ENCODE measurements at places on chromosomes 12 and 14.

- DNase-seq = no peak
These were observed 9.1 kb downstream of the MEG3 start for GRCh38 chr14:100834794-100835547.

- DNase-seq = no peak
These were observed 46.9 kb upstream of the IGF1 start for GRCh38 chr12:102527171-102527720.

GRCh38 chr14:49427117-49427516 is 159.1 kb downstream of the RPS29 start:
- DNase-seq = no peak

- no peak for DNase-seq
These were observed 251.3 kb downstream of the ALX1 start for GRCh38 chr12:85531341-85531740.

- DNase-seq = no peak
These were observed 43.4 kb downstream of the SH2B3 start for GRCh38 chr12:111448846-111449790.

- DNase-seq = no peak
These were observed 52.2 kb upstream of the CFL2 start for GRCh38 chr14:34766606-34767005.

DNA sequence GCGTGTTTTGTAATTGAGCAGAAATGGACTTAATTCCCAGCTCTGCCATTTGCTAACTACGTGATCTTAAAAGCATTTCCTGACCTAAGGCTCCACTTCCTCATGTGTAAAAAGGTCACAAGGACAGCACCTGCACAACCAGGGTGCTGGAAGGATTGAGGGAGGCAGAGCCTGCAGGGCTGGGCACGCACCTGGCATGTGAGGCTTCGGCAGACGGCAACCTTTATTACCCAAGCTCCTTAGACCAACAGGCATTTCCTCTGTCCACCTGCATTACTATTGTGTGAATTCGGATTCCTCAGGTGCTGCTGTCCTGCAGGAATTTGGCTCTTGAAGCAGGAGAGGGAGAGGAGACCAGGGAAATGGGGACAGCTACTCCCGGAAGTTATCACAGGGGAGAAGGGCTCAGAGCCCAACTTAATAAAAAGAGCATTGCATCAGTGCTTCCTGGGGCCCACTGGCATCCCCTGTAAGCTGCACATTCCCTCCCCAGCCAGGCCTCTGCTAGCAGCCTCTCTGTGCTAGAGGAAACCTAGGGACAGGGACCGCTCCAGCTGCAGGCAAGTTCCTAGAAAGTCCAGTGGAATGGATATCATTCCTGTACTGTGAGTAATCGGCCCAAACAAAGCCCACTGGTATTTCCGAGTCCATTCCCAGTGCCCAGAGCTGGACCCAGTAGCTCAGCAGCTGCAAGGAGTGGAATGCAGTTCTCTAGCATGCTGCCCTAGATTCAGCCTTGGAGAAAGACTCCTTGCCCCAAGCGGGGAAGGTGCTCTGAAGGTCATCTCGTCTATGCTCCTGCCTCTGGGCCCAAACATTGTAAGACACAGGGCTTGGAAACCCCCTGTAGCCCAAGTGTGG is 157.1 kb upstream of the CCND2 start:
- DNase-seq = no peak

DNA sequence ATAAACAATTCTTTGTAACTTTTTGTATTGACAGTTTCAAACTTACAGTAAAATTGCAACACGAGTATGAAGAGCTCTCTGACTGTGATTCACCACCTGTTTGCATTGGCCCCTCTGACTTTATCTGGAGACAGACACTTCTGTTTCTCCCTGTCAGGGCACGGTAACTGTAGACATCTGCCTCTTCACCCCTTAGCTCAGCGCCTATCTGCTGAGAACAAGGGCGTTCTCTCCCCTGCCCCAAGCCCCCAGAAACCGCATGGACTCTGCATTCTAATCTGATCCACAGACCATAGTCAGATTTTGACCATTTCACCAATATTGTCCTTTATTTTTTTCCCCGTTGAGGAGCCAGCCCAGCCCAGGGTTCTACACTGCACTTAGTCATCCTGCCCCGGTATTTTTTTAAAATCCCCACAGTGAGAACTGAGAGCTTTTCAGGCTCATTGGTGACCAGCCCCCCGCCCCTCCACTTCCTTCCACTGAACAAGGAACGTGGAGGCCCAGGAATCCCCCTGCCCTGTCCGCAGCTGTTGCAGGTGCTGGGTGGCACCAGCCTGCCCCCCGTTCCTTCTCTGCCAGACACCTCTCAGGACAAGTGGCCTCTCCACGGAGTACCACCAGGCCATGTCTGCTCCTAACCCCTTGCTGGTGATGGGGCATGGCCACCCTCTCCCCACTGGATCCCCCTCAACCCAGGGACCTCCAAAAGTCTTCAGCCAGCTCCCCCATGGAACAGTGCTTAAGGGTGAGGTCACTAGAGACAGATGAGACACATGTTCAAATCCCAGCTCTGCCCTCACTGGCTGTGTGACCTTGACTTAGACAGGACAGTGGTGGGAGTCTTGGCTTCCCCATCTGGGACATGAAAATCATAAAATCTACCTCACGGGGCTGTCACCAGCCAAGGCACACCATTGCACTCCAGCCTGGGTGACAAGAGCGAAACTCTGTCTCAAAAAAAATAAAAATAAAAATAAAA is 11.2 kb downstream of the RHOF start:
- DNase-seq = no peak

- DNase-seq = no peak
These were observed 147.4 kb downstream of the SLC38A4 start for GRCh38 chr12:46678426-46678825.

- no peak for DNase-seq
These were observed 174.3 kb downstream of the ACSS3 start for GRCh38 chr12:81252228-81252627.

- no peak for DNase-seq
These were observed 80.9 kb downstream of the PDZRN4 start for GRCh38 chr12:41269056-41269455.

- no peak for DNase-seq
These were observed 10.4 kb downstream of the PAX9 start for GRCh38 chr14:36672095-36672494.

GRCh38 chr12:71627438-71628002 is 36.1 kb downstream of the ZFC3H1 start:
- no peak for DNase-seq

DNA sequence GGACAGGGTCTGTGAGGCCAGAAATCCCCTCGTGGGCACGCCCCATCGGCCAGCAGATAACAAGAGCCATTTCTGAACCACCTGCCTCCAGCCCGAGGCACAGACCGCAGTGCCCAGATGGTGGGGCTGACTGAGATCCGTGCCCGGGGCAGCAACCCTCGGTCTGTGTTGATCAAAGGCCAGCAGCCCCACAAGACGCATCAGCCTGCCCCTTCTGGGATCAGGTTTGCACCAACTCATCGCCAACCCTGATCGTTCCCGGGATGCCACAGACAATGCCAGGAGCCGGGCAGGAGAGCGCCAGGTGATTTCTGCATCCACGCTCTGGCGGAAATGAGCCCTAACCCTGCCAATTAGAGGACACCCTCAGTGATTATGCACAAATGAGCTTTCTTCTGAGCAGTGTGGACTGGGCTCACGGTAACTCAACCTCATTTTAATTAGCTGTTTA is 64.5 kb downstream of the TESC start:
- DNase-seq = no peak

DNA sequence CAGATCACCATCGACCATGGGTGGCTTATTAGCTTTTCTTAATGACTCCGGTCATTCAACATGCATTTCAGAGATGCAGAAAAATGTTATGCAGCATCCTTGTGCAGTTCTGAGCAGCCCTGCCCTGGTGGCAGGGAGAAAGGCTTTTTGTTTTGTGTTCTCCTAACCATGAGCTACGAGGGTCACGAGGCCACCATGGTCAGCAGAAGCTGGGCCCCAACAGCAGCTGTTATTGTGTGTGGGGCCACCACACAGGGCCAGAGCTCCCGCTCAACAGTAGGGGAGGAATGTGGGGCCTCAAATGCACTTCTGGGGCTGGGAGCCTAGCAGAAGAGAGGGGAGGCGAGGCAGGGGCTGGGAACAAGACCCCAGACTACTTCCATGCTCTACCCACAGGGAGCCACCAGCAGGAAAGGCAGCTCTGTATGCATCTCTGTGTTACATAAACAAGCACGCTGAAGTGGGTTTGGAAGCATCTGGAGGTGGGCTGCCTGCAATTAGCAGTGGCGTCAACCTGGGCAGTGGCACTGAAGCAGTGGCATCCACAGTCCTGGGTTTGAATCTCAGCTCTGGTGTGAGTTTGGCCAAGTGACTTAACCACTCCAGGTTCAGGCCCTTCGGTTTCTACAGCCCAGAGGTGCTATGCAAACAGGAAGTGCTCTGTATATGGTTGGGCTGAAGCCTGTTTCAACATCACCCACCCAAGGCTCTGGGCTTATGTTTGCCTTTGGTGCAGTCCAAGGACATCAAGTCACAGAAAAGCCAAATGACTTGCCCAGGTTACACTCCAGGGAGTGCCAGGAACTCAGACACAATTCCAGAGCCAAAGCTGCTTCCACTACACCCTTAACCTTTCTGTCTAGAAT is 16.3 kb downstream of the GLTP start:
- DNase-seq = no peak

DNA sequence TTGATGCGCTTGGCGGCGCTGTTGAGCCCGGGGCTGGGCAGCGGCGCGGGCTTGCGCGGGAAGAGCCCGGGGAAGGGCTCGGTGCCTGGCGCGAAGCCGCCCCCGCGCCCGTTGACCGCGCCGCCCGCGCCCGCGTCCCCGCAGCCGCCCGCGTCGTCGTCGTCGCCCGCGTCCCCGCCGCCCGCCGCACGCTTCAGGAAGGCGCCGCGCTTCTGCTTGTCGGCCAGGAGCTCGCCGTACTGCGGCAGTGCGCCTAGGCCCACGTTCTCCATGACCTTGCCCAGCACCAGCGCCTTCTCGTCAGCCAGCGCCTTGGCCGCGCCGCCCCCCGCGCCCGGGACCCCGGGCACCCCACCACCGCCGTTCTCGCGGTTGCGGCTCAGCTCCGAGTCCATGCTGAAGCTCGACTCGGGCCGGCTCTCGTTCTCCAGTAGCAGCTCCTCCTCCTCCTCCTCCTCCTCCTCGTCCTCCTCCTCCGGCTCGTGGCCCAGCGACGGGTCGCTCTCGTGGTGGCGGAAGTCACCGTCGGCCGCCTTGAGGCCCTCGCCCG is 97.2 kb downstream of the BCL11B start:
- no peak for DNase-seq

DNA sequence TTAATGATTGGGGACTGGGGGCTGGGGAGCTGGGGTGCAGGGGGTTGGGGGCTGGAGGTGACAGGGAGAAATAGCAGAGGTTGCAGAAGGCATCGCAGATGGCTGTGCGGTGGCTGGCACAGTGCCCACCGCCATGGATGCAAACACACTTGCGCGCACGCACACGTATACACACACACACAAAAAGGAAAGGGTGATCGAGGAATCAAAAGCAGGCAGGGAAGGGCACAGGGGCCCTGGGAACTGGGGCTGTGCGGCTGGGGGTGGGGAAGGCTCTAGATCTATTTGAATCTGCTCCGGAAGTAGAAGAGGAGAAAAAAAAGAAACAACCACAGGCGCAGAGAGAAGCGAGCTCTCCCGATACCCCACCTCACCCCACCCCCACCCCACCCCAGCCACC is 39.4 kb downstream of the ZFHX2 start:
- DNase-seq = no peak

- DNase-seq = no peak
These were observed 5.4 kb downstream of the SLC15A4 start for GRCh38 chr12:128818065-128819022.

GRCh38 chr12:50517421-50518048 is 12.8 kb downstream of the DIP2B start:
- DNase-seq = no peak

DNA sequence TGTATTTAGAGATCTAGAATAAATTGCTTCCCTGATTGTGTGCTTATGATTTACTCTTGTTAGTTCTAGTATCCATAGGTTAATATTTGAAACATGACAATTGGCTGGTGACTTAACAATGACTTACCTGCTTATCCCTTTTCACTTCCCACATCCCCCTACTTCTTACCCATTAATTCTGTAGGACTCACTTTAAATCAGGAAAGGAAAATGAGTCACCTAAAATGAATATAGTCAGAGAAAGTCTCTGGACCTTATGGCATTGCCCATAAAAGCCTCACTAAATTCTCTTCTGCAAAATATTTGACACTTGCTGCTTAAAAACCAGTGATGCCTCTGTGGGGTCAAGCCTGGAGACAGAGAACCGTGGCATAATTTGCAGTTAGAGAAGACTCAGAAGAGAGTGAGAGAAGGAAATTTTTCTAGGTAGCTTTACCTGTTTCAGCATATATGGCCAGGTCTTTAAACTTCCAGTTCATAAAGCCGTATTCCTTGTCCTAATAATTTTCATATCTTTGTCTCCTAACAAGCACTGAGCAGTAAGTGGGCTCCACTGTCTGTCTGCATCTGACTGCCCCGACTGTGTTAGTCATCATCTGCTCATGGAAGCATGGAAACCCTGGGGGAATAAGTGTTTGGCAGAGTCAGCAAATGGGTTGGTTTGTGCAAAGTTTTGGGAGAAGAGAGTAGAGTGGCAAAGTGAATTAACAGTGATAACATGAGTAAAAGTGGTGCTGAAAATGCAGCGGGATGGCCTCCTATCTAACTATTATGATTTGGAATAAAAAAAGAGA is 294.4 kb downstream of the AKAP6 start:
- no peak for DNase-seq

DNA sequence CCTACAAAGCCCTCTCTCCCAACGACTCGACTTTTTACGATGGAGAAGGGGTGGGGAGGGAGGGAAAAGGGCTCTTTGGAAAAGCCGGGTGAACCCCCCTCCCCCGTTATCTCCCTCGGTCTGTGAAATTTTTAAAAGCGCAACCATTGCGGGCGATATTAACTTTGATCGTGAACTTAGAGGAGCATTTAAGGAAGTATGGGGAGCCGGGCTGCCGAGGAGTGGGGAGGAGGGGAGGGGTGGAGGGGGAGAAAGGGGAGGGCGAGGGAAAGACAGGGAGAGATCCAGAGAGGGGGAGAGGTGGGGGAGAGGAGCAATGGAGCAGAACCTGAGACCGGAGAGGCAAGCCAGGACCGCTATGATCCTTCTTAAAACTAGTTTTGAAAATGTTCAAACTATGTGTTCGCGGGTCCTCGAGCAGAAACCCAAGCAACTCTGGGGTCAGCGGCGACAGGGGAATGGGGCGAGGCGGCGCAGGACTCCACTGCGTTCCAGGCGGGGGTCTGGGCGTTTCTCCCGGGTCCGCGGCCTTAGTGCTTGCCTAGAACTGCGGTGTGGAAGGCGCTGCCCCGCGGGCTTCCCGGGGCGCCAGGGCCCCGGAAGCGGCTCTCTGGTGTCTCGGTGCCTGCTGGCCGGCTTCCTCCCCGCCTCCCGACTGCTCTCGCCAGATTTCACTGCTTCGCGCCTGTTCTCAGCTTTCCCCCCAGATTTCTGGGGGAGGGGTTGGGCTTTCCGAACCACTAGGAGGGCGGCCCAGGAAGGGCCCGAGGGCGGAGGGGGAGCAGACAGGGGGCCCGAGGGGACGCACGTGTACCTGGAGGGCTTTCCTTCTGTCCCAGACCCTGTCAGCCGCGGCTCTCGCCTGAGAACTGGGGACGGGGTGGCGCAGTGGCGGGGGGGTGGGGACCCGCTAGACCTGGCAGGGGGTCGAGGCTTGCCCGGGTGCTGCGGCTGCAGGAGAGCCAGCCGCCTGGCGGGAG is at the start of gene HOTAIR:
TSS of gene HOTAIR (minus strand) at position 871 of the 980 bp plus-strand sequence.
- DNase-seq = no peak

GRCh38 chr12:63103494-63104131 is 47.4 kb downstream of the AVPR1A start:
- DNase-seq = no peak

GRCh38 chr12:9143929-9144729 is 28.4 kb upstream of the A2M start:
- DNase-seq = no peak
